Ascending aorta (tissue), 2 donors: ENCODE measurements at places on chromosomes 2 and 18. TPM values are rescaled to one million over a fixed set of nuclear protein-coding genes. Genes with fewer than 3 reads are reported as not detected.

GRCh38 chr18:10690366-10690765, 164.5 kb downstream of the NAPG start:
- H3K36me3 ChIP-seq, result no peaks in the 10 kb centered on the region
- no peaks in the 10 kb centered on the region for H3K27me3 ChIP-seq
- H3K4me3 ChIP-seq, result no peak overlapping the region
- no peak for DNase-seq
- H3K27ac ChIP-seq, result no peak overlapping the region

DNA sequence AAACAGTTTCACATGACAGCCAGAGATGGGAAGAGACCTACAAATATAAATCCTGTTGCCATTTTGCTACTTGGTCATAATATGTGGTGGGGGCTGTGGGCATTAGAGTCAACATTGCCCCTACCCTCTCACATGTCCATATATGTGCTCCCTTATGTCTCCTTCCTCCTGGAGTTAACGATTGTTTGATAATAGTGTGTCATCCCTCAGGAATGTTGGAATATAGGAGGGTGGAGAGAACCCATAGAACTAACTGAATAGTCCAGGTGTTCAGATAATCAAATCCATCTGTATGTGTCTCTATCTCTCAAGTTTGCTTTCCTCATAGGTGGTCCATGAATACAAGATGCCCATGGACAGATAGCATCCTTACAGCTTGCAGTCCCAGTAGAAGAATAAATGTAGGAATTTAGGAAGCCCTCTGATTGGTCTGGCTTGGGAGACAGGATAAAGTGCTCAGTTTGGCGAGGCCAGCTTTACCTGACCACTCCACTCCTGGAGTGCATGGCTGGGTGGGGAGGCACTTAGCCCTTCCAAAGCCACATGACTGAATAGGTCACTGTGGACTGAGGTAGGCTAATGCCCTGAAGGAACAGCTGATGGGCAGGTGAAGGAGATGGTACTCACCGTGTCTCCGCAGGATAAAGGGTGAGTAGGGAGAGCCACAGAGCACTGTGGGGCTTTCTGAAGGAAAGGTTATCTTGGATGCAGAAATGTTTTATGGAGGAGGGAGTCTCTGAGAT, 166.9 kb downstream of the CDCA7 start:
- no peaks in the 10 kb centered on the region for H3K4me1 ChIP-seq
- H3K27ac ChIP-seq, result no peak overlapping the region
- H3K27me3 ChIP-seq, result no peaks in the 10 kb centered on the region
- DNase-seq, result no peak

- H3K27me3 ChIP-seq, result no peaks in the 10 kb centered on the region
- DNase-seq, result peak; percentile 9
- peaks cover 18% of the 10 kb centered on the region for H3K4me1 ChIP-seq
- peak overlapping the region; percentile 67 for H3K4me3 ChIP-seq
These were observed 1.3 kb downstream of the HS6ST1 start for GRCh38 chr2:128317181-128317898.

DNA sequence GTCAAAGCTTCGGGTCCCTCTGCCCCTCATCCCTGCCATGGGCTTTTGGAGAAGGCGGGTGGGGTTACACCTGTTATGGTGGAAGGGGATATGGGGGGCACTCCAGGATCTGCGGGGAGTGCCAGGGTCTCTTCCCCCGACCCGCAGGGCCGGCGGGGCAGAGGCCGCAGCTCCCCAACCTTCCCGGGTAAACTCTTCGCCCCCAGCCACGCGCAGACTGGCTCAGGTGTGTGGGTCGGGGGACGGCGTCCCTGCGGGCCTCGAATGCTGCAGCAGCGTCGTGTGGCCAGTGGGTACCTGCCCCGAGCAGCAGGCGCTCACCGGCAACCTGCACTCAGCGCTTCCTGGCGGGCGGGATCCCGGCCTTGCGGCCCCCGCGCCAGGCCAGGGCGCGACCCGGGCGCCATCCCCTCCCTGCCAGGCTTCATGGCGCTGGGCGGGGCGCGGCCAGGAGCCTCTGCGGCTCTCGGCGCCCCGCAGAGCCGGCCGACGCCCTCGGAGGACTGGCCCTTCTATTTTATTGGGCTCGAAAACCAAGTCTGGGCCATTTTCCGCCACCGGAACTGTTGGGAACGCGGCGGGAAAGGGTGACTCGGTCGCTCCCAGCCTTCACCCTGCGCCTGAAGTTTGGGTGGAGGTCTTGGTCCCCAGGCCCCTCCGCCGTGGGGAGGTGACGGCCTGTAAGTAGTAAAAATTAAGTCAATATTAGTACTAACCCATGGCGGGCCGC, 4.5 kb downstream of the GBX2 start:
- no peak for DNase-seq
- H3K27ac ChIP-seq, result no peak overlapping the region
- H3K4me1 ChIP-seq, result peaks cover 18% of the 10 kb centered on the region

DNA sequence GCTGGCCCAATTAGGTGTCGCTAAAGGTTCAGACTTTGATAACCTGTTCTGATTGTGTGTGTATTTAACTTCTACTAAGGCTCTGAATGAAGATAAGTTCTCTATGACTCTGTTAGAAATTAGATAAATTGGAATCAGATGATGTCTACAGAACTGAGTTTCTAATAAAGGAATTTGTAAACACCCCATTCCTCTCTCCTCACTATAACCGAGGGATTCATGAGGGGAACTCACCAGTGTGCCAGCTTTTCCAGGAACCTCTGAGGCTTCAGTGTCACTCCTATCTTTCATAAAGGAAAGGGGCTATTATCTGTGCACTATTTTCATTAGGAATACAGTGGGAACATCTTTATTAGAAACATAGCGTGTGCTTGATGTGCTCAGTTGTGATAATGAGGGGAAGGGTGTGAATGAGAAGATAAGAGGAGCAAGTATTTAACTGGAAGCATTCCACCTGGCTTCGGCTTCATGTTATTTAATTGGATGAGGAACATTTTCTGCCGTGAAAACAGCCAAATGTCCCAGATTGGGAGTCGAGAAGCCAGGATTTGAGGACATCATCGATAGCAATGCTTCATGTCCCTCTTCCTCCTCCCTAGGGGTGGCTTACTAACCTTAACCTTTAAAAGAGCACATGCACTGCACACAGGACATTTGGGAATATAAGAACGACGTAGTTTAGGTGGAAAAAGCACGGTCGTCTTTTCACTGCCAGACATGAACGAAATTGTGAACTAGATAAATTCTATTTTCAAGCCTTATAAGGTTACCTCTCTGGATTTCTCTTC, 84.8 kb upstream of the TCF4 start:
- H3K27me3 ChIP-seq, result no peaks in the 10 kb centered on the region
- H3K27ac ChIP-seq, result no peak overlapping the region
- no peaks in the 10 kb centered on the region for H3K4me1 ChIP-seq
- no peaks in the 10 kb centered on the region for H3K36me3 ChIP-seq
- no peak overlapping the region for H3K4me3 ChIP-seq

DNA sequence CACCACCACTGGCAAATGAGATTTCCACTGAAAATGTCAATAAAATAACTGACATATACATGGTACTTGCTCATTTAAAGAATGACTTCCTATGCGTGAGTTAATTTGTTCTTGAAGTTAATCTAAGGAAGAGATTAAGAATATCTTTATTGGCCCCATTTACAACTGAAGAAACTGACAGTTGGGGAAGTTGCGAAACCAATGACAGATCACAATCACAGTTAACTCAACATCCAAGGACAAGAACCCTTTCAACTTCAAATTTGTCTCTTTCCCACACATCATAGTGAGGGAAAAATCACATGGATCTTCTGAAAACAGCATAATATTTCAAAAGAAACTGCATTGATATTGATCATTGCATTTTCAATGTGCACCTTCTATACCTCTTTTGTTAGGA, 565.4 kb downstream of the IRS1 start:
- no peak for DNase-seq
- no peak overlapping the region for H3K27ac ChIP-seq
- H3K4me1 ChIP-seq, result no peaks in the 10 kb centered on the region
- H3K36me3 ChIP-seq, result no peaks in the 10 kb centered on the region

- no peak for DNase-seq
- H3K27me3 ChIP-seq, result no peaks in the 10 kb centered on the region
- H3K36me3 ChIP-seq, result no peaks in the 10 kb centered on the region
- H3K4me1 ChIP-seq, result no peaks in the 10 kb centered on the region
- no peak overlapping the region for H3K4me3 ChIP-seq
These were observed 2.9 kb downstream of the SLC11A1 start for GRCh38 chr2:218384975-218385374.

DNA sequence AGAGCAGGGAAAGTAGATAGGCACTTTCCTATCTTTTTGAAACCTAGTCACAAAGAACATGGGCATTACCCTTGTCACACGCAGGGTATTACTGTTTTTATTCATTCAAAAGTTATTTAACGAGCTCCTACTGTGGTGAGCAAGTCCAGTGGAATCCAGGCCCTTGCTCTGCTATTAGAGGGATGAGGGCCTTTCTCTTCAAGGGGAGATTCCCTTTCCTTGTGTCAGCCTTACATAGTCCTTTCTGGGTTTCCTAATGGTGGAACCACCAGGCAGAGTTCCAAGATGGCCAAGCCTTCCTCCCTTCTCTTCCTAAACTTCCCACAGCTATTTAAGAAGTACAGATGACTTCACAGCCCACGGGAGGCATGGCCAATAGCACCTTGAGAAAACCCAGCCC, 64.6 kb downstream of the SPTBN1 start:
- no peak overlapping the region for H3K27ac ChIP-seq
- DNase-seq, result no peak
- peaks cover 23% of the 10 kb centered on the region for H3K4me1 ChIP-seq
- no peaks in the 10 kb centered on the region for H3K27me3 ChIP-seq

GRCh38 chr2:189657867-189658266, 3.4 kb upstream of the ASNSD1 start:
- DNase-seq, result no peak
- peak overlapping the region; percentile 69 for H3K27ac ChIP-seq
- no peaks in the 10 kb centered on the region for H3K36me3 ChIP-seq
- H3K4me1 ChIP-seq, result peaks cover 21% of the 10 kb centered on the region
- no peaks in the 10 kb centered on the region for H3K27me3 ChIP-seq

DNA sequence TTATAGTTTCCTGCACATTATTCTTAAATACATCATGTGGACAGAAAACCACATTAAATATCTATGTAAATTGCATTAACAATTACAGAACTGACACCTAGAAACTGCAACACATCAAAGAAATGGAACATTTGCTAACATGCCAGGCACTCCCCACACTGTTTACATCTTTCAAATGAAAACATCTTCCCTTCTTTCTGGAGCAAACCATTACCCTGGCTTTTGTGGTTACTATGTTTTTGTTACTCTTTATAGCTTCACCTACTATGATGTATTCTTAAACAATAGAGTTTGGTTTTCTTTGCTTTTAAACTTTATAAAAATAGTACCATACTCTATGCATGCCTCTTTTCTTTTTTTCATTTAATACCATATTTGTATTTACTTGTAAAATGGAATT, 1894.5 kb upstream of the CELF4 start:
- no peaks in the 10 kb centered on the region for H3K4me1 ChIP-seq
- H3K4me3 ChIP-seq, result no peak overlapping the region

GRCh38 chr18:13622751-13623150, 103.6 kb downstream of the FAM210A start:
- peaks cover 13% of the 10 kb centered on the region for H3K36me3 ChIP-seq
- H3K4me3 ChIP-seq, result no peak overlapping the region
- DNase-seq, result no peak
- H3K27me3 ChIP-seq, result no peaks in the 10 kb centered on the region

Gene RMC1
- total RNA-seq, result 20.1 TPM

Gene IFIH1
- 11.8 TPM for total RNA-seq

Gene MALL
- 38.5 TPM for total RNA-seq

Gene TUBA4B
- total RNA-seq, result not detected
